Choroid plexus epithelial cell (primary cell): ENCODE measurements at places on chromosomes 3 and 15.

DNA sequence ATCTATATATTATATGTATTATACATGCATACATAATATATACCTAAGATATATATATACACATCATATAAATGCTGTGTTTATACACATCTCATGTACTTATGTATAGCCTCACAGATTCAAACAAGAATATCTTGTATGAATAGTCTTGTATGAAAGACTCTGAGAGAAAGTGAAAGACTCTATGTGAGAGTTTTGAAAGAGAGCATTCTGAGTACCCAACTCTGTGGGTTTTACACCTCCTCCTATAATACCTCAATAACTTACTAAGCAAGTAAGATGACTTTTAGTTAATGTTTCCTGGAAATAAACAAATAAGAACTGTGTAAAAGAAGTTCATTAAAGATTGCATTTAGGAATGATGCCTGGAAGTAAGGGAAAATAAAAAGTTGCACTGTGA, 108.1 kb upstream of the GMNC start:
- DNase-seq: no peak

GRCh38 chr3:139897759-139898158, 37.2 kb upstream of the CLSTN2 start:
- no peak for DNase-seq

DNA sequence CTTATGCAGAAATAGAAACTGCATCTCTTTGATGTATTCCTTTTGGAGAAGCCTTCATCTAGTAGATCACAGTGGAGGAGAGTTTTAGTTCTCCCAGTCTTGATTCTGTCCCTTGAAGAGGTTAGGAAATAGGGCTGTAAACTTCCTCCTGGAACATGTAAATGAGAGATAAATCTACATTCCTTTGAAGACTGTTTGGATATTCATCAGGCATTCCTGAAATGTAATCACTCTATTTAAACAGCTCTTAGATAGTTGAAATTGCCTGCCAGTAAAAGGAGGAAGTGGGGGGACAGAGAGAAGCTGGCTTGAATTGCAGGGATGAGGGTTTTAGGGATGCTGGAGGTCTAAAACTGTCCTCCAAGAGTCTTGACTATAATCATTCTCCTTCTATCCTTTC, 254.3 kb upstream of the LRRC3B start:
- DNase-seq: no peak

DNA sequence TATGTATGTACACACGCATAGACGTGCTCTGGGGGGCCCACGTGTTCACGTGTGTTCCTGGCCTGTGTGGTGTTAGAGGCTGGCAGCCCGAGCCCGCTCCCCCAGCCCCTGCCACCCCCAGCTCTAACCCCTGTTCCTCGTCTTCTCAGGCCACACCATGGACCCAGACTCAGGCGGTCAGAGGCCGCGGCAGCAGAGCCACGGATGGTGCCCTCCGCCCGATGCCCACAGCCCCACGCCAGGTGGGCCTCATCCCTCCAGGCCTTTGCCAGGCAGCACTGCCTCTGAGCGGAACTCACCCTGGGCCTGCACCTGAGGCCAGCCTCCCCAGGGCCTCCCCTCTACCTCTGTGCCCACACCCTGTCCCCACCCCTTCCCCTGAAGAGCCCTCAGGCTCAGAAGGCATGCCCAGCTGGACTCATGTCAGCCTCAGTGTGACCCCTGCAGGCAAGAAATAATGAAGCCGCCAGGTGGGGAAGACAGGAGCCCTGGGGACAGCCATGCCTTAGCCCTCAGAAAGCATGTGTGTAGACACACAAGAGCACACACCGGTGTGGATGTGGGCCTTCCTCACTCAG, 16.4 kb upstream of the GNAT1 start:
- no peak for DNase-seq

DNA sequence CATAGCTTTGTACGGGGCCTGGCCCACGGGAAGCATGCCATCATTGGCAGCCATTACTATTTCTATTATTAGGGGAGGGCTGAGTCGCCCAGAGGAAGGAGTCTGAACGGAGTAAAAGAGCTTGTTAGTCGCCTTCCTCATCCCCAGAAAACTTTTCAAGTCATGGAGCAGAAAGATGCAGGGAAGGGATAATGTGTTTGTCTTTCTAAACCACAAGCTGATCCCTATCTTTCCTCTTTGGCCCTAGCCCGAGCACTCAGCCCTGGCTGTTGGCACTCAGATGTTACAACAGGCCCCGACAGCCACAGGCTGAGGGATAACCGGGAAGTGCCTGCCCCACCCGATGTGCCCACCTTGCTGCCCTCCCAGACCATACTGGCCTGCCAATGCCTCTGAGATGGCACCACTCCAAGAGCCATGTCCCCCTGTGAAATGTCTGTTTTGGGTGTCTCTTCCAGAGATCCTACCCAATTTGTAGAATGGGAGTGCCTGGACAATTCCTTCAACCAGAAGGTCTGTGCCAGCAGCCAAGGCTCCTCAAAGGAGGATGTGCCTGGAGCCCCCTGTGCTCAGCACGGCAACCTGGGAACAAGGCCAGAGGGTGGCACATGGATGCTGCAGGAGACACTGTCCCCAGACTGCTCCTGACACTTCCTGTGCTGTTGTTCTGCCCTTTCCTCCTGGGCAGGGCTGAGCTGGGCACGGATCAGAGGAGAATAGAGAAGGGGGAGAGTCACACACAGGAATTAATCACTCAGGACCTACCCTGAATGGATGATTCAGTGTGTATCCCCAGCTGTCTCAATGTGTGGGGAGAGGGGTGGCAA, 10.8 kb downstream of the PAK6 start:
- DNase-seq: no peak

DNA sequence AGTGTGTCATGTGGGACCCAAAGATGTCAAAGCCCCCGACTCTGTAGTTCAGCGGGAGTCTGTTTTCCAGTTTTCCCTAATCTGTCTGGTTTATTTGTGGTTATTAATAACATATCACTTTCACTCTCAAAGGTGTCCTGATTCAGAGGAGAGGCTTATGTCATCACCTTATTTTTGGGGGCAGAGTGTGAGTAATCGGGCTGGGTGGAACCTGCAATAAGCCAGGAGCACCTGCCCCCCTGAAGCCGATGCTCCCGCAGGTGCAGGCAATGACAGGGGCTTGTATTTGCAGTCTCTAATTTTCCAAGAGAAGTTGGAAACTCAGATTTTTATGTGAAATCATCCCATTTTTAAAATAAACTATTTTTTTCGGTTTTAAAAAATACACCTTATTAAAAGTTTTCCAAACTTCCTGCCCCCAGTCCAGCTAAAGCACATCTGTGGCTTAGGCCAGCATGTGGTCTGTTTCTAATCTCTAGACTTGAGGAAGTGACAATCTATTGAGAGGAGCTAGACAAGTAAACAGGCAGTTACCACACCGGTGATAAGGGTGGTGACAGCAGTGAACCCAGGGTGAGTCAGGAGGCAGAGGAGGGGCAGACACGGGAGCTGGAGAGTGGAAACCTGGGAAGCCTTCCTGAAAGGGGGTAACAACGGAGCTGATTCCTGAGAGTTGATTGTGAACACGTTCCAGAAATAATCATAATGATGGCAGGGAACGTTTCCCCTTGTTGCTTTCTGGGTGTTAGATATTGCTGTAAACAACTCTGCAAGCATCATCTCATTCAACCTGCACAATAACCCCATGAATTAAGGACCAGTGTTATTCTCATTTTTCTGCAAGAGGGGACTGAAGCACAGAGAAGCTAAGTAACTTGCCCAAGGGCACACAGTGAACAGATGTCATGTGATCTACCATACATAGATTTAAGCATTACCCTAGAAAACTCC, 37.2 kb downstream of the BHLHE40 start:
- peak; percentile 80 for DNase-seq

- DNase-seq: no peak
Measured at GRCh38 chr15:66323312-66323928, 30.1 kb downstream of the DIS3L start.

GRCh38 chr15:62658498-62658897, 384.0 kb upstream of the TPM1 start:
- DNase-seq: peak; percentile 17

DNA sequence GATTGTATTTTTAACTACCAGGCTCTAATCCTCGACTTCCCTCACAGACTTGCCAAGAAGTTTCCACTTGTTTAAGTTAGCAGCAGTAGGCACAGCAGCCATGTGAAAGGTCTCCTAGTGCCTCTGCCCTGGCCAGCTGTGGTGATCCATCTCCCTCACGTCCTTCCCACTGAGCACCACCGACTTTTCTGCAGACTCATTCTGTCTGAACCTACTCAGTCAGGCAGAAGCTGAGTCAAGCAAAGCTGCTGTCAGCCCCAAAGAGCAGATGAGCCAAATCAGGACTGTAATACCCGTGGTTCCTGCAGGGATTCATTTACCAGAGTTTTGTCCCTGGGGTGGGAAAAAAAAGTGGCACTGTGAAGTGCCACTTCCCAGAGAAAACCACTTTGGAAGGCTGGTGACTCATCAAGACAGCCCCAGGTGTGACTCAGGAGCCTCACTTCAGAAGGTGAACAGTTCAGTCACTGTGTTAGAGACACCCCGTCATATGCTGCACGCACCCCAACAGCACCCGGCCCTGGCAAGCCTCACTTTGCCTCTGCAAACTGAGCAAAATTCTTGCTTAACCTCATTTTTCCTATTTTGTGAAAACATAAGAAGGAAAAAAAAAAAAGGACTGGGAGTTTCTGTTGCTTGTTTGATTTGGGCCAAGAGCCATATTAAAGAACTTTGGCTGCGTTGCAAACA, 76.0 kb downstream of the WWTR1 start:
- DNase-seq: peak; percentile 82

DNA sequence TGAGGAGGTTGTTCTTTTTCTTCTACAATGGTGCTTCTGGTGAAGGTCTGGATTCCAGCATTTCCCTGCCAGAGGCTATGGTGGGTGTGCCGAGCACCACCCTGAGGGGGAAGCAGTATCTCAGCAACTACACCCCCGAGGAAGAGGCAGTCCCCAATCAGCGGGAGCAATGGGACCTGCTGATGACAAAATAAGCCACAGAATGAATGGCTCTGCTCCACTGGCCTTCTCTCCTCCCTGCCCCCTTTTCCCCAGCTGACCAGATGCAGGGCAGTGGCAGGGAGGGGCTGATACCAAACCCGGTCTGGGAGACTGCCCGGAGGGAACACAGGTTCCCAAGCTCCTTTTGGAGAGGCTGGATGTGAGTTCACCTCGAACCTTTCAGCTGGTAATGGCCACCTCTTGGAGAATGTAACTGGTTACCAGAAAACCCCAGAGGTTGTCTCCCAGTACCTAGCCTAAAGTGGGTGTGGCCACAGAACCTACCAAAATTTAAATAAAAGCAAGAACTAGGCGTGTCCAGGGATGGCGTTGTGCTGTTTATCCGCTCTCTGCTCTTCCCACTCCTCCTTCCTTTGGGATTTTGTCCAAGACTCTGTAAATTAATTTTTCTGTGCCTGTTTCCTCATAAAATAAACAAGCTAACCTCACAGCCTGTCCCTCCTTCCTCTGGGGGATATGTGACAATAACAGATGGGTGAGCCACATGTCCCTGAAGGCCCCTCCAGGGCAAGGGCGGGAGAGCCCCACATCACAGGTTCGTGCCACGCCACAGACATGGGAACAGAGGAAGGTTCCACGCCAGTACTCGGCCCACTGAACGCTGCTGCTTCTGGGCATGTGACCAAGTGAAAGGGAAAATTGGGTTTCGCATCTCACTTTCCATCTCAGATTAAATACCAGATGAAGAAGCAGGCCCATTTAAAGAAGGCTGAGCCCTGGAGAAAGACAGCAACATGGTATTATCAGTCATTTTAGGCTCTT, 35.1 kb upstream of the SPTBN5 start:
- DNase-seq: no peak

DNA sequence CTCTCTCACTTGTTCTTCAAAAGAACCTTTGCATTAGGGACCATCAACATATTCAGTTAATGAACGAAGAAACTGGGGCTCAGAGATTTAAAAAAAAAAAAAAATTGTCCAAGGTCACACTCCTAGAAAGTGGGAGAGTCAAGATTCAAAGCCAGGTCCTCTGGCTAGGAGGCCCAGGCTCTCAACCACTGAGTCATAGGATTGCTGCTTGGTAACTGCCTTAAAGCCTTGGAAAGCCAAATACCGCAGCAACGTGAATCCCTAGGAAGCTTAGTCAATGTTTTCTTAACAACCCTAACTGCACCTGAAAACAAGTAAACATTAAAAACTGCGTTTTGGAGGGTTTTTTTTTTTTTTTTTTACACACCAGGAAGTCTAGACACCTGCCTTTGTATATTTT, 156.8 kb downstream of the WNT5A start:
- peak; percentile 93 for DNase-seq

DNA sequence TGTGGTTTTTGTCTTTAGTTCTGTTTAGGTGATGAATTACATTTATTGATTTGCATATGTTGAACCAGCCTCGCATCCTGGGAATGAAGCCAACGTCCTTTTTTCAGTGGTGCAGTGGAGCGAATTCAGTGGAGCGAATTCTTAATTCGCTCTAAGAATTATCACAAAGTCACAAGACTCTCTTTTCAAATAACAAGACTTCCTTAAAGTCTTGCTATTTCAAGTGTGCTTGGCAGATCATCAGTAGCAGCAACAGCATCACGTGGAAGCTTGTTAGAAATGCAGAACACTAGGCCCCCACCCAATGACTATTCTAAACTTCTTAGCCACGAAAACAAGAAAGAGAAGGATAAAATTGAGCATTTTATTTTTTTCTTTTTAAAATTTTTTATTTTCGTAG, 58.1 kb upstream of the CD200R1L start:
- no peak for DNase-seq

- DNase-seq: peak; percentile 87
Measured at GRCh38 chr15:95620934-95621579, 709.4 kb upstream of the NR2F2 start.

- no peak for DNase-seq
Measured at GRCh38 chr15:63188247-63188925, 1.0 kb upstream of the RAB8B start.

DNA sequence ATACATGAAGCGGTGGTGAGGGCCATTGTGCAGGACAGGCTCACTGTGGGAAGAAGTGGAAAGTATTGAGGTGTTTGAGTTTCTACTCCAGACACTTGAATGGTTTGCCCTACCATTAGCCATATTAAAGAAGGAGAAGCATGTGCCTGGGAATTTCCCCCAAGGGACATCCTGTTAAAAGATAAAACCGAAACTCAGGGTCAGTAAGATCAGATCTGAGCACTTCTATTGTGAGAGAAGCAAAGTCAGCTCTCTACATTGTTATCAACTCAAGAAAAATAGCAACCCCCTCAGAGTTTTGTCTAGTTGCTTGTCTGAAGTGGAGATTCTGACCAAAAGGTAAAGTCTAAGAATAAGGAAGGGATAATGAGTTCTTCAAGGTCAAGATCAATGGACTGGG, 269.8 kb downstream of the CHST2 start:
- DNase-seq: no peak

- DNase-seq: no peak
Measured at GRCh38 chr3:14775563-14775962, 43.2 kb upstream of the FGD5 start.
